ENCODE measurements at places on chromosomes 1 and 21.

DNA sequence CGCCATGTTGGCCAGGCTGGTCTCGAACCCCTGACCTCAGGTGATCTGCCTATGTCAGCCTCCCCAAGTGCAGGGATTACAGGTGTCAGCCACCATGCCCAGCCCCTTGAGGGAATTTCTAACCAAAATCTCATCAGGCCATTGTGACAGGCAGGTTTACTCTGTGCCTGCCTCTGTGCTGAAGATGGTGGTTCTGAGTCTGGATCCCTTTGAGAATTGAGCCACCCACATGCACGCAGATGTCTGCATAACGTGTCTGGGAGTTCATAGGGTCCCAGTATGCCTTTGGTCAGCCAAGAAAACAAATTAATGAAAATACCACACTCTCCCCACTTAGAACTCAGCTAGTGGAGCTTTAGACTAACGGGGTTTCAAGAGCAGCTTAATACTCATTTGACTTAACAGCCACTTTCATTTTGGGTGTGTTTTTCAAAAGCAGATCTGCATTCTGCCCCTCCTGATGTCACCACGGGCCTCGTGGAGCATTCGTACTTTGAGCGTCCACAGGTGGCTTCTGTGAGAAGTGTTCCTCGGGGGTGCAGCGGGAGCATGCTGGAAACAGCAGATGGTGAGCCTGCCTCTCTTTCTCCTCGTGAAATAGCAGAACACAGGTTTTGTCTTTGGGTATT is 45.3 kb downstream of the DIP2A start:
- DNase-seq, result no peak

DNA sequence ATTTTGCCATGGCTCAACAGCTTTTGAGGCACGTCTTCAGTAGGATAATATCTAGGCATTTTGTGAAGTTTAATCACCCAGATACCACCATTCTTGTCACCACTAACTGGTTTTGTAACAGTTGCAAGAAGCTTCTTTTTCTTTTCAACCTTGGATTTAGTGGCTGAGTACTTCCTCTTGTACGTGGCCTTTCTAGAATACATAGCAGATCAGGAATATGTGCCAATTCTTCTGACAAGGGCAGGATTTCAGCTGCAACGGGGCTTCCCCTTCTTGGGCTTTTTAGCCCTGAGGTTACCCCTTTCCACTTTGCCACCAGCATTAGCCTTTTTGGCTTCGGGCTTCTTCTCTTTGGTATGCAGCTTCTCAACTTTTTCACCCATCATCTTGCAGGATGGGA is 79.3 kb upstream of the WARS2 start:
- DNase-seq, result peak; percentile 5

DNA sequence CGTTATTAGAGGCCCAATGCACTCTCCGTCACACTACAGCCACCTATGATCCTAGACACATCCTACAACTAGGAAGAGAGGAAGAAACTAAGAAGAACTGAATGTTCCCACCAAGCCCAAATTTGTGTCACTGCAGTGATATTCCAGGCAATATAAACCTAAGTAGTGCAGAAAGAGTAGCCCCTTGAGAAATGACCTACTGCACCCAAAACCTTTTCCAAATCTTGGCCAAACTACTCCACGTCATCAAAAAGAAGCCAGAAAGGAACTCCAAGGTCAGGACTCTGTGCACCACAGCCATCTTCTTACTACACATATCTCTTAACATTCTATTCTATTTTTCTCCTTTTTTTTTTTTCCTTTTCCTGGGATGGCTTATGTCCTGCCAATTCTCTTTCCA is 60.2 kb downstream of the ADAMTS1 start:
- DNase-seq, result no peak

DNA sequence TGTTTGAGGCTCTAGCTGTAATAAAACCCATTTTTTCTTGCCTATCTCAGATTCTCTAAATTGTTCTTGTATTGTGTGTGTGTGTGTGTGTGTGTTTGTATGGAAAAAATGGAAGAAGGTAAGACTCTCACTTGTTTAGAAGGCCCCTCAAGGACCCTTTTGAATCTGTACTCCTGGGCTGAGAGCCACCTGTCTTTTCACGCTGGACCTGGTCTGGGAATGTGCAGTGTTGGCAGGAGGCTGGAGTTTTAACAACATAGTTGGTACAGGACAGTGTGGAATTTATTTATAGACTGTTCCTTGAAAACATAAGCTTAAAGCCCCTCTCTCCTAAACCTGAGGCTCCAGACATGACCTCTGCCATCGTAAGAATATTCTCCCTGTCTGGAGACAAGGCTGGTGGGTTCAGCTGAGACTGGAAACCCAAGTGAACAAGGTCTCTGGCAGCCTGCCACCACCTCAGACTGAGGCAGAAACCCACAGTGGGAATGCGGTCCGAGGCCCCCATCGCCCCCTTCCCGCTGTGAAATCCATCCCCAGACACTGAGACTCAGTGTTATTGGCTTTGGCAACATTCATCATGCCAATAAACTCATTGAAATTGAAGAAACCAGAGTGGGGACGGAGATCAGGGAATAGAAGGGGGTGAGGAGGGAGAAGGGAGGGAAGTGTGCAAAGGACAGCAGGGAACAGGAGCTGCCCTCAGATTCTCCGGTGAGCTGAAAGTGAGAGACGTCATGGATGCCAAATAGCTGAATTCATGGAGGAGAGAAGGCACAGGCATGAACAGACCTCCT is 24.6 kb upstream of the PLXNA2 start:
- DNase-seq, result no peak

DNA sequence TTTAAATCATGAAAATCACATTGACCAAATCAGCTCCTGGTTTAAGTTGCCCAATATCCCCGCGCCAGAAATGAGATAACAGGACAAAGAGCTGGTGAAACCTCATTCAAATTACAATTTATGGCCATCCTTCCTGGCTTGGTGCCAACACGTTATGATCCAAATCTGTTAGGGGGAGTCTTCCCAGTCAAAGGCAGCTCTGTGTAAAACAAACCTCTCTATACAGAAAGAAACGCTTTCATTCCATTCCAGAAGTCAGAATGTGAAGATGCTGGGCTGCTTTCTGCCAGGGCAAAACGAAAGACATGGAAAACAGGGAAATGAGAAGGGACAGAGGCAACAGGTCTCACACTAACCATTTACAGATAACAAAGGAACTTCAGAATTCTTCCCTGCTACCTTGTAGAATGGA is 53.5 kb upstream of the TIAM1 start:
- DNase-seq, result no peak

DNA sequence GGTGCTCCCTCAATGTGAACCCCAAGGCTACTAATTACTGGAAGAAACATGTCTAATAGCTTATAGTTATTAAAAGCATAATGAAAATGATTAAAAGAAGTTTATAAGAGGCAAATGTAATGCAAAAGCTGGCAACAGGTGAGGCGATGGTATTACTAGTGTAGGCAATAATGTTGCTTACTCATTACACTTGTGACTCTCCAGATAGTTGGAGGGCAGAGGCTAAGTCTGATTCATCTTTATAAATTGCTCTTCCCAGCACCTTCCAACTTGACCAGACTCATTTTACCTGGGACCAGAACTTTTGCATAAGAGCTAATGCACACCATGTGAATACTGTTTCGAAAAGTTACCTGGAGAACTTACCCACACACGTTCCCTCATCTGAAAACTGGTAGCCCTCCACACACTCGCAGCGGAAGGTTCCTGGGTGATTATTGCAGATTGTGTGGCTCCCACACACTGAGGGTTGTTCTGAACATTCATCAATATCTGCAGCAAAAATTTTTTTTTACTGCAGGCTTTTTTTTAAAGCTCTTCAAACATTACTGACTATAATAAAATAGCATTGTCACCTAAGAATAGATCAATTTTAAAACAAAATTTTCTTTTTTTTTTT is 48.0 kb downstream of the NID1 start:
- DNase-seq, result no peak

GRCh38 chr1:201751872-201752271 is 77.1 kb upstream of the IPO9 start:
- no peak for DNase-seq

- DNase-seq, result peak; percentile 56
These were observed 1.5 kb downstream of the UBE2G2 start for GRCh38 chr21:44800103-44800502.

GRCh38 chr21:29465546-29465945 is 166.8 kb downstream of the BACH1 start:
- no peak for DNase-seq

DNA sequence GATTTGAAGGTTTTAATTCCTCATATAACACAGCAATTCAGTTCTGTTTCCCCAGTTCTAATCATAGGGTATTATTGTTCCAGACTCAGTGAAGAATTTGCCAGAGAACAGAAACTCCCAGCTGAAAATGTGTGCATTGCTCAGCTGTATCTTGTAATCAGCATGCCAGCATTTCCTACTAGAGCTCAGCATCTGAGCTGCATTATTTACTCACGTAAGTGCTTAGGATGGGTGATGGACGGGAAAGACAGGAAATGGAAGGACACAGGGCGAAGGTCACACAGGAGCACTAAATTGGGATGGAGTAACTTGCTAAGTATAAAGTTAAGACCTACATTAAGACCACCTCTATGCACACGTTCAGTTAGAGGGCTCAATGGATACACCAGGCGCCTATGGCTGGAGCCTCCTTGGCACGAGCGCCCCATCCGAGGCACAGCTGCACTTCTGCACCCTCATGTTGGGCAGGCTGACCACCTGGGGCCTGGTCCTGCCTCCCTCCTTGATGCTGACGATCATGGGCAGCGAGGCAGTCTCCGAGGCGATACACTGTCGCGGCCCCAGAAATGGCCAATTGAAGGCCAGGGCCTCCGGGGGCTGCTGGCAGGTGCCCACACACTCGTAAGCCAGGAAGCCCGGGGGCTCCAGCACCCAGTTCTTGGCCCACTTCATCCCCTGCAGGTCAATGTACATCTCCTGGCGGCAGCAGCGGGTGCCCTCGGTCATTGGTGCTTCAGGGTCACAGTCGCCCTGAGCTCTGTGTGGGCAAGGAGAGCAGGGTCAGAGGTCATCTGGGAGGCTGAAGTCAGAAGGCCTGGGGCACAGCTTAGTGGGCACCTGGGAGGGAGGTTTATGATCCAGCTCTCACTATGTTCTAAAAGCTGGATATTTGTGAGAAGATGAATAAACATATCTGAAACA is 3.7 kb downstream of the LEFTY2 start:
- no peak for DNase-seq

- peak; percentile 55 for DNase-seq
These were observed 83.9 kb downstream of the FASLG start for GRCh38 chr1:172742599-172743500.

GRCh38 chr1:192170196-192170984 is 12.1 kb downstream of the RGS18 start:
- DNase-seq, result peak; percentile 73

DNA sequence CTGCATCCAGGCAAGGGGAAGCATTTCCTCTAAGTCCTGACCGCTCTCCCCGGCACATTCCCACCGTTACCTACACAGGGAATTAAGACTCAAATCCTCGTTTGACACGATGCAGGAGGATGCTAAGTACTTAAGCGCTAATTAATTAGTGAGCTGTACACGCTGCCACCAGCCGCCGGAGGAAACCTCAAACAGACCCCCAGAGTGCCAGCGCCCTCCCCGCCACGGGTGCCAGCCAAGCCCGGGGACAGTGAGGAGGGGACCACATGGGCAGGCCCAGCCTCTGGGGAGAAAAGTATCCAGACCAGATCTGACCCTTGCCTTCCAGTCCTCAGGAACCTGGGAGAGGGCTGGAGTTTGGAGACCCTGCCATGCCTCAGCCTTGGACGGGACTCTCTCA is 17.4 kb upstream of the CASZ1 start:
- DNase-seq, result no peak

- no peak for DNase-seq
These were observed 71.0 kb downstream of the SH3GLB1 start for GRCh38 chr1:86775395-86775794.

GRCh38 chr1:62247391-62248168 is 52.9 kb downstream of the L1TD1 start:
- DNase-seq, result no peak

All from NB4 (cell line).